Cerebellar nuclear complex (tissue), 1 donor: ENCODE measurements at places on chromosomes 3 and 15.

DNA sequence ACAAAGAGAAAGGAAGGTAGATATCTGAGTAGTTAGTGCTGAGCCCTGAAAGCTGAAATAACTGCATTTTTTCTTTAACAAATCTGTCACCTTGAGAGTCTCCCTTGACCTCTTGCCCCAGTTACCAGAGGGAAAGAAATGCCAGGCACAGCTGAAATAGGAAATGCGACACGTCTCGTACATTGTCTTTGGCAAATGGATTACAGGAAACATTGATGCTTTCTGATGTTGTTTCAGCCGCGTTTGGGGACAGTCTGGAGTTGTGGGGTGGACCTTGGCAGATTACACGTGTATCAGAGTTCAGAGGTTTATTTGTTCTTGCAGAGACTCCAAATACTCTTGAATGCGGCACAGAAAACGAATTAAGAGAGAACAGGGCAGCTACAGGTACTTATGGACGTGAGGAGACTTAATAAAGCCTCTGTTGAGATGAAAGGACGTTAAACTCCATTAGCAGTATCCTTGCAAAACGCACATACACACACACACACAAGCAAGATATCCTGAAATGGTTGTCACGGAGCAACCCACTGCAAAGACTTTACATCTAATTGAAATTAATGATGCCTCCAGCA lies 272.8 kb upstream of the RORA start:
- no peak for DNase-seq

DNA sequence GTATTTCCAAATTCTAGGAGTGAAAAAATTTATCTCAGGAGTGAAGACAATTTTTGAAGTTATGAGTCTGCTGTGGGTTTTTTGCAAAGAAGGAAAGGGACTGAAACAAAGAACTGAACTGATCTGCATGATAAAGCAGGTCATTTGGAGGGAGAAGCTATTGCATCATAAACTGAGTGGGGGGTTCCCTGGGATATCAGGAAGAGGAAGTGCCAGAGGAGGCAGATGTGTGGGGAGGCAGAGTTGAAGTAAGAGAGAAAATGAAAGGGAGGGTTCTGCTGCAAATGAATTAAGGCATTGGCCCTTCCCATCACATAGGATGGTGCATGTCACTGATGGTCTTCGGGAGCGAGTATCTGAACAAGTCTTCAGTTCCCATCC lies 379.2 kb downstream of the VPS13C start:
- DNase-seq, result no peak

DNA sequence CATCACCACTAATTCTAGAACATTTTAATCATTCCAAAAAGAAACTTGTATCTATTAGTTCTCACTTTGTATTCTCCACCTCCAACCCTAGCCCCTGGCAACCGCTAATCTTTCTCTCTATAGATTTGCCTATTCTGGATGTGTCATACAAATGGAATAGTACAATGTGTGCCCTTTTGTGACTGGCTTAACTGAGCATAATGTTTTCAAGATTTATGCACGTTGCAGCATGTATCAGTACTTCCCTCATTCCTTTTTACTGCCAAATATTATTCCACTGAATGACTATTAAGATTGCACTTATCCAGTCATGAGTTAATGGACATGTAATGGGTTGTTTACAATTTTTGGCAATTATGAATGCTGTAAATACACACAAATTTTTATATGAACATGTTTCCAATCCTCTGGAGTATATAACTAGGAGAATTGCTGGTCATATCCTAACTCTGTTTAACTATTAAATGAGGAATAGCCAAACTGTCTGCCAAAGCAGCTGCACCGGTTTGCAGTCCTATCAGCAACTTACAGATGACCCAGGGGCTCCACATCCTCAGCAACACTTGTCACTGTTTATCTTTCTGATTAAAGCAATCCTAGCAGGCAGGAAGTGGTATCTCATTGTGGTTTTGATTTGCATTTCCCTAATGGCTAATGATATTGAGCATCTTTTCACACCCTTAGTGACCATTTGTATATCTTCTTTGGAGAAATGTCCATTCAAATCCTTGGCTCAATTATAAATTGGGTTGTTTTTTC lies 42.9 kb downstream of the DCUN1D1 start:
- DNase-seq, result no peak

DNA sequence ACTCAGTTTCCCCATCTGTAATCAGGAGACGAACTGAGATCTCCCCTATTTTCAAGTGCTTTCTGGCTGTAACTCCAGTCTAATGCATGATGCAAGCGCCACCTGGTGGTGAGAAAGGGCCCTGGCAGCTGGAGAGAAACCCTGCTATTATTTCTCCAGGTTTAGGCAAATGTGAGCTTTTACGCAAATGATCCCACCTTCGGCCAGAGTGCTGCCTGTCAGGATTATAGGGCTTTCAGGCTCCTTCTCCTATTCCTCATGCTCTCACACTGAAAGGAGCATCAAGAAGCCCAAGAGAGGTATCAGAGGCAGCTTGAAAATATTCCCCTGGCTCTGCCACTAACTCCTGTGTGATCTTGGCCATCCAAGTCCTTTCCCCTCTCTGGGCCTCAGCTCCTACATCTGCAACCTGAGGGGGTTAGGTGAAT lies 93.9 kb upstream of the RASGRF1 start:
- peak; percentile 74 for DNase-seq

- DNase-seq, result no peak
Measured at GRCh38 chr3:32940726-32941125, 10.7 kb upstream of the CCR4 start.

- DNase-seq, result no peak
Measured at GRCh38 chr3:48952510-48953118, 34.0 kb downstream of the ARIH2 start.

DNA sequence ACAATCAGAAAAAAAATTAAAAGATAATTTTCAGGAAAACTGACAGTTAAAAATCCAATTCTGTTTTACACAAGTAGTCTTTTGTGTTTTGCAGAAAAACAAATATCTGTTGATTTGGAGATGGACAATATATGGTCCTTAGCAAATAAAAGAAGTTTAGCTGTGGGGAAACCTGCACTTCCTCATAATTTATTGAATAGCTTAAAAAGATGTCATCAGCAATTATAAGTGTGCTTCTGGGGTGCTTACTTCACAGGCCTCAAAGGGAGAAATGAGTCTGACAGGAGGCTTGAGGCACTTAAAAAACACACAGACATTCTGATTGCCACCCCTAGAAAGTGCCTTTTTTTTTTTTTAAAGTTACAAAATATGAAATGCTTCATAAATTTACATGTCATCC lies 31.6 kb upstream of the CERS3 start:
- no peak for DNase-seq

- no peak for DNase-seq
Measured at GRCh38 chr3:110459021-110459420, 612.6 kb upstream of the NECTIN3 start.

DNA sequence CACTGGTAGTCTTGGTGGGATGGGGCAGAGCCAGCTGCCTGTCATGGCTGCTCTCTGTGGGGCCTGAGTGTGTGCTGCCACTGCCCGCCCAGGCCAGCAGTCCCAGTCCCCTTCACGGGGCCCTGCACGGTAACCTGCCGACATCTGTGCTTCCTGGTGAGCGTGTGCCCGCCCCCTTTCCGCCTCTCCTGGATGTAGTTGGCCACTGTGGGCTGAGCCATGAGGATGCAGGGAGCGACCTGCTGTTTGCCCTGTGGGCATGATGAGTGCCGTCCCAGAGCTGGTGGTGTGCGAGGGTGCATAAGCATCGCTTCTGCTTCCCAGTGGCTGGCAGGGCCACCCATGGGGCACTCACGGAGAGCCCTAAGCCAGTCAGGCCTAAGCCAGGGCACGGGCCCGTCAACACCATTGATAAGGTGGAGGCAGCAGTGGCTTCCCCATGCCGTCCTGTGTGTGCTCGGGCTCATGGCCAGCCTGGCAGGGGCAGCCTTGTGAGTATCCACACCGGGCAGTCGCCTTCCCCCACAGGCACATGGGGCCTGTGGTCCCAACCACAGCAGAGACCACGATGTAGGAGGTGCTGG lies 14.6 kb downstream of the PLXNA1 start:
- DNase-seq, result no peak

DNA sequence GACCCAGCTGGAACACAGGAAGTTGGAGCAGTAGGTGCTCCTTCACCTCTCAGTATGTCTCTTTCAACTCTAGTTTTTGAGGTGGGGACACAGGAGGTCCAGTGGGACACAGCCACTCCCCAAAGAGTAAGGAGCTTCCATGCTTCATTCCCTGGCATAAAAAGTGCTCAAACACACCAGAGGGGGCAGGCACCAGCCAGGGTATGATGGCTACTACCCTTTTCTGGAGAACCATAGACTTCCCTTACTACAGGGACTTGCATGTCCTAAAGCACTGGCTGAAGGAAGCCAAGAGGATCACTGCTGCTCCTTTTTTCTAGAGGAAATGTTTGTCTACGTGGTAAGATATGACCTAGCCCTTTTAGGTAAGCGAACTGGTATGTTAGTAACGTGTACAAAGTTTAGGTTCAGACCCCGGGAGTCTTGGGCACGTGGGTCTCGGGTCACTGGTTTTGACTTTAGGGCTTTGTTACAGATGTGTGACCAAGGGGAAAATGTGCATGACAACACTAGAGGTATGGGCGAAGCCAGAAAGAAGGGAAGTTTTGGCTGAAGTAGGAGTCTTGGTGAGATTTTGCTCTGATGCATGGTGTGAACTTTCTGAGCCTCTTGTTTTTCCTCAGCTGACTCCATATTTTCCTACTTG lies 11.9 kb downstream of the IL17RB start:
- no peak for DNase-seq

DNA sequence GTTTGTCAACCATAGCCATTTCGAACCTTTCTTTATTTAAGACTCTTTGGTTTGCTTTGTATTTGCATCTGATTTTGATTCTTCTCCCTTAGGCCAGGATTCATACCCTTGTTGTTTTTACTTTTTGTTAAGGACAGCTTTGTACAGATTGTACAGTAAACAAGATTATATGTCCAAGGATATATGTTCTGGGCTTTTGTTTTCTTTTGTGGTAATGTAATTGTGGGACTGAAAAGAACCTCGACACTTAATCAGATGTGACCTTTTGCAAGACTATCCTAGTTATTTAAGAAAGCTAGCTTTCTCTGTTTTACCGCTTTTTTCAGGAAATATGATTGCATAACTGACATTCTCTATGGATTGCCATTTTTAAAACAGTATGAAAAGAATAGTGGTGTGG lies 67.0 kb upstream of the SAMMSON start:
- DNase-seq, result no peak

DNA sequence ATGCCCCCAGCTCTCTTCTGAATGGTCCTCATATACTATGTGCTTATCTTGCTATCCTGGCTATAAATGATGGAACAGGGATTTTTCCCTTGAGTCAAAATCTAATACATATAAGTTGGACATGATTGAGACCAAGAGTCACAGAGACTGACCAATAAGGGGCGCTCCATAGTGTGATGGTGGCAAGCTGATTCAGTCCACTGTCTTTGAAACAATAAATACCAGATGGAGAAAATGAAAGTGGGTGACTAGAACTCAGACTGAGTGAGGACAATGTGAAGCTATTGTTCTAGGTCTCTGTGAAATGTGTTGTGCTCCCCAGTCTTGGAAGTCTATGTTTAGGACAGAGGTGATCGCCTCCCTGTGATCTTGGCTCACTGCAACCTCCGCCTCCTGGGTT lies 10.6 kb upstream of the FSTL1 start:
- DNase-seq, result no peak

DNA sequence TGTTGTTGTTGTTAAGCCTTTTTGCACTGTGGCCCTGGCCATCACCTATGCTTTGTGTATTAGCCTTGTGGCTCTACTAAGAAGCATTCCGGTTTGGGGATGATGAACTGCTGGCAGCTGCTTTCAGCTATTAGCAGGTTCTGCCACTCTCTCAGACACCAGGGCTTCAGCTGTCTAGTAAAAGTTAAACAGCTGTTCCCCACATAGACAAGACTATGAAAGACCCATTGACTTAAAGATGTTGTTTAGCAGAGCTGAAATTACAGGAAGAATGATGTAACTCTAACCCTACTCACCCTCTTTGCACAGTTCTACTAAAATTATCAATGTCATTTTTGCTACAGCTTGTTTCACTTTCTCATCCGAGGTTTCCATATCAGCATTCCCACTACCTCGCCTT lies 131.2 kb upstream of the CGNL1 start:
- DNase-seq, result no peak

DNA sequence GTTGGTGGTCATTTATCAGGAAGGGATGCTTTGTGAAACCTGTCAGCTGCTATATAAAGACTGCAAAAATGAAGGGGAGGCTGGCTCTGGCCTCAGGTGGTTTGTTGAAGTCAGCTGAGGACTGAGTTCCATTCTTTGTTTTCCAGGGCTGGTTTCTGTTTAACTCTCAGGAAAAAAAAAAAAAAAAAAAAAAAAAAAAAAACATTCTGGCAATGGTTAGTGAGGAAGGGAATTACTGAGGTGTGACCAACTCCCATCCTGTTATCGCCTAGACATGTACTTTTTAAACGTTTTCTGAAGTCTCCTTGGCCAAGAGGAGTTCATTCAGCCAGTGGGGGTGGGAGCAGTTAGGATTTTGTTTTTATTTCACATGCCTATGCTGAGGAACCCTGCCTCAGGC lies 316.3 kb downstream of the OXSM start:
- no peak for DNase-seq

- no peak for DNase-seq
Measured at GRCh38 chr3:194093842-194094241, 42.1 kb upstream of the HES1 start.

GRCh38 chr3:47899495-47900108 lies 96.7 kb downstream of the DHX30 start:
- DNase-seq, result no peak
